Activated CD4-positive, alpha-beta T cell treated with anti-CD3 and anti-CD28 coated beads, Interleukin-2, amount 50 U/mL, for 48 hours (primary cell): ENCODE measurements at places on chromosomes 6 and 20.

DNA sequence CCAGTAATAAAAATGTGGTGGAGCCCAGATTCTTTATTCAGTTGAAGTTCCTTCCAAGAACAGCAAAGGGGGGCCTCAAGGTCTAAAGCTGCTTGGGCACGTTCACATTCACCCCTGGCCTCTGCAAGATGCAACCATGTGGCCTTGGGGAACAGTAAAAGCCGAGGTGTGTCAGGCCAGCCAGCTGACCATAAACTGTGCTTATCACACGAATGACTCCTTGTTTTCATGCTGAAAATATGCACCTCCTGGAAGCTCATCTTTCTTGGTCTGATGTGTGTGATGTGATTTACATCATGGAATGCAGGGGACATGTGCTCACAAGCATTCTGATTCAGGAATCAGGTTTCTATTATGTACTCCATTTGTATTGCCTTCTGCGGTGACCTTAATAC, 211.6 kb upstream of the MARCKS start:
- DNase-seq: no peak

- peak; percentile 53 for DNase-seq
Observed at GRCh38 chr6:105994118-105994590, 92.0 kb upstream of the PRDM1 start.

DNA sequence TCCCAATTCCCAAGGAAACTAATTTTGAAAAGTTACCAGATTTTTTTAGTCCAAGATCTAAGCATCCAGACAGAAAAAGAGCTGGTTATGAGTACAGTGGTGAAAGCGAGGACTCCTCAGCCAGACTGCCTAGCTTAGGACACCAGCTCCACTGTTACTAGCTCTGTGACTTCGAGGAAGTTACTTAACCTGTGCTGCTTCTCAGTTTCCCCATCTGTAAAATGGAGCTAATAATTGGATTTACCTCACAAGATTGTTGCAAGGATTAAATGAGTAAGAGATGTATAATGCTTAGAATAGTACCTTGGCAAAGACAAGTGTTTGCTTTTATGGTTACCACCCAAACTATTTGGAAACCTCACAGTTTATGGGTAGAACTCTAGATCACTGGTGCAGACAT, 1.1 kb downstream of the NT5DC1 start:
- no peak for DNase-seq

GRCh38 chr6:136067731-136068341, 182.3 kb downstream of the MTFR2 start:
- DNase-seq: no peak

DNA sequence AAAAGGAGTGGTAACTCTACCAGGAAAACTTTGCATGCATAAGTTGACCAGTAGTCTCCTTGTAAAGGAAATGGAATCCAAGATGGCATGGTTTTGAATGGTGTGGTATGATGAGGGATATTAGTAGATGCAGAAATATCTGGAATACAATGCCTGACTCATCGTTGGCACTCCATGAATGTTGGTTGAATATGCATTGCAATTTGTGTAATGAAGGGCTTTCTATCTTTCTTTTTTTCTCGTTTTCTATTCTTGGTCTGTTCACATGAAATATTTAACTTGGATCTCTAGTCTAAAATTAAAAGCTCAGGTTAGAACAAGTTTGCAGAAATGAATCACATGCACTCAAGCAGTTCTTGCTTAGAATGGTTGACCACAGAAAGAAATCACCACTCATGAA, 277.3 kb upstream of the PRND start:
- no peak for DNase-seq

- no peak for DNase-seq
Observed at GRCh38 chr20:25005661-25006060, 13.1 kb upstream of the APMAP start.

DNA sequence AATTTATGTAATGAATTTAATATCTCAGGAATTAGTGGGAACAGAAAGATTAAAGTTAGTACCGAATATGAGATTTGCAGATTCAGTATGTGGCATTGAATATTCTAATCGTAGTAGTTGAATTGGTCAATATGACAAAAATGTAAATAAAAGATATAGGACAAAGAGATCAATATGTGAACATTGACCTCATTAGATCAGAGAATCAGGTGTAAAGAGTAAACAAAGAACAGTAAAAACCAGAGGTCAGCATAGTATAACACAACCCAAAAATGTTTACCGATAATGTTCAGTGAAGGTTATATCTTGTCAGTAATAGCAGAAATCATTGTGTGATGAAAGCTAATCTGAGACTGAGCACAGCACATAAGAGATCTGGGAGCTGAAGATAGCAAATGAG, 152.0 kb downstream of the FAM83B start:
- no peak for DNase-seq
